ENCODE measurements at places on chromosomes 7 and 10. TPM values are rescaled to one million over a fixed set of nuclear protein-coding genes. Genes with fewer than 3 reads are reported as not detected.

The MEIG1 gene
- not detected for total RNA-seq

The RNF148 gene
- 3.4 TPM for total RNA-seq

The HABP2 gene
- total RNA-seq, result 0.41 TPM

DNA sequence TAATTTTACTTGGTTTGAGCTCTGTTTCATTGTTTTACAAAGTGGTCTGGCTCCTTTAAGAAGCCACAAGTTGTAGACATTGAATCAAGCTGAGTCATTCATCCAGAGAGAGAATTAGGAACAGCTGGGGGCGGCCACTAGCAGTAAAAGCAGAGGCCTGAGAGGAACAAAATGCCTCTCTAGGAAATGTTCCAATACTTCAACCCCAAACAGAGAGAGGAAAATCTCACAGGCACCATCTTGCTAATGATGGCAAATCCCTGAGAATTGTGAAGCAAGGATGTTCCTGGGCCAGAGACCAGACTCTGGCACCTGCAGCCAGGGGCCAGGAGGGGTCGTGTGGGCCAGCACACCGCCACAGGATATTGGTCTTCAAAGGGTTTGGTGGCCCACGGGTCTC is 26.5 kb upstream of the TRIL start:
- H3K4me1 ChIP-seq, result peaks cover 5% of the 10 kb centered on the region
- H3K27ac ChIP-seq, result peak overlapping the region; percentile 79
- no peaks in the 10 kb centered on the region for H3K27me3 ChIP-seq
- DNase-seq, result peak; percentile 57
- no peaks in the 10 kb centered on the region for H3K36me3 ChIP-seq

GRCh38 chr7:6500691-6501090 is 50.6 kb downstream of the GRID2IP start:
- H3K4me1 ChIP-seq, result no peaks in the 10 kb centered on the region
- H3K4me3 ChIP-seq, result no peak overlapping the region
- no peak for DNase-seq
- H3K36me3 ChIP-seq, result no peaks in the 10 kb centered on the region
- no peak overlapping the region for H3K27ac ChIP-seq
- H3K27me3 ChIP-seq, result no peaks in the 10 kb centered on the region

The RNF133 gene
- 6.9 TPM for total RNA-seq

GRCh38 chr10:75620356-75620755 is 188.9 kb downstream of the LRMDA start:
- no peaks in the 10 kb centered on the region for H3K36me3 ChIP-seq
- H3K27ac ChIP-seq, result no peak overlapping the region
- no peaks in the 10 kb centered on the region for H3K27me3 ChIP-seq
- no peaks in the 10 kb centered on the region for H3K4me1 ChIP-seq
- H3K4me3 ChIP-seq, result no peak overlapping the region

The CHST12 gene
- 6.9 TPM for total RNA-seq

GRCh38 chr7:39554583-39555165 is 11.5 kb upstream of the YAE1 start:
- no peak for DNase-seq
- H3K4me3 ChIP-seq, result no peak overlapping the region
- H3K27ac ChIP-seq, result no peak overlapping the region
- no peaks in the 10 kb centered on the region for H3K4me1 ChIP-seq
- no peaks in the 10 kb centered on the region for H3K36me3 ChIP-seq
- no peaks in the 10 kb centered on the region for H3K27me3 ChIP-seq

DNA sequence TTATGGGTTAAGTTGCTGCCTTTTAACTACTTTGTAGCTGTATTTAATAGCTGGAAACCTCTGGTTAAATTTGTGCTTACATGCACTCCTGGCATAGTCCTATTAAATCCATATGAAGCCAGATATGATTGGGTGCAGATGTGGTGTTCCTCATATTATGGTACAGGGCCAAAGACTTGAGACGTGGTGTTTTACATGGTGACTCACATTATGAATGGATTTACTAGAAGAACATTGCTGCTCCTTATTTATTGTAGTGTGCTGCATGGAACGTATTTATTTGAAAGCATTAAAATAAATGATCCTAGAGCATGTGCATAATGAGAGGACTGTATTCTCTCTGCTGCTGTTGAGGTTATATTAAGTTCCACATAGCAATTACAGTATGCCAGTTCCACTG is 224.1 kb downstream of the SLC25A13 start:
- H3K4me1 ChIP-seq, result no peaks in the 10 kb centered on the region
- no peaks in the 10 kb centered on the region for H3K36me3 ChIP-seq
- H3K4me3 ChIP-seq, result no peak overlapping the region
- no peaks in the 10 kb centered on the region for H3K27me3 ChIP-seq
- H3K27ac ChIP-seq, result no peak overlapping the region
- no peak for DNase-seq

DNA sequence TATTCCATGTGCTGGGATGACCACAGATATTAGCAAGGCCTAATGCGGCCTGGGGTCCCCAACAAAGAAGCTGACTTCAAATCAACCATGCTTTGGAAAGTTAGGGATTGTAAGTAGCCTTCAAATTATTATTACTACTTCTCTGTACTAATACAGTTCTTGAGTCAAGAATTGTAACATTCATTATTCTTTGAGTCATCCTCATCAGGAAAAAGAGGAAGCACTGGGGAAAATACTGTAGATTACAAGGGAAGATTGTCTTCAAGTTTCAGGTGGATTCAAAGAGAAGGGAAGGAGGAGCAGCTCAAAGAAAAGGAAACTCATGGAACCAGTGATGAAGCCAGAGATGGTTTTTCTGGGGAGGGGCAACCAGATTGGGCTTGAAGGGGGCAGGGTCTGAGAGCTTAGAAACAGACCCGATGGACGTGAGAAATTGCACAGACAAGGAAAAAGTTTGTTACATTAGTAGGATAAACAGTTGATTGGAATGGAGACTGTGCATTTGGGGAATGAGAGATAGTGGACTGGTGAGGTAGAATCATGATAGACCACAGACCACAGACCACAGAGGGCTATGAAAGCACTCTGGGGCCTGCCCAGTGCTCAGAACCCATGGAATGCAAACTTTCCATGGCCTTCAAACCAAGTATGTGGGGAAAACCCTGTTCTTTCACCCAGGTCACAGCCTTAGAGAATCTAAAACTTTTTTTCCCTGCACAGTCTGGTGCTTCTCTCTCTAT is 209.9 kb downstream of the ZNF365 start:
- no peaks in the 10 kb centered on the region for H3K4me1 ChIP-seq
- DNase-seq, result no peak
- no peaks in the 10 kb centered on the region for H3K36me3 ChIP-seq
- H3K27ac ChIP-seq, result peak overlapping the region; percentile 33

The GATA3 gene
- total RNA-seq, result not detected

DNA sequence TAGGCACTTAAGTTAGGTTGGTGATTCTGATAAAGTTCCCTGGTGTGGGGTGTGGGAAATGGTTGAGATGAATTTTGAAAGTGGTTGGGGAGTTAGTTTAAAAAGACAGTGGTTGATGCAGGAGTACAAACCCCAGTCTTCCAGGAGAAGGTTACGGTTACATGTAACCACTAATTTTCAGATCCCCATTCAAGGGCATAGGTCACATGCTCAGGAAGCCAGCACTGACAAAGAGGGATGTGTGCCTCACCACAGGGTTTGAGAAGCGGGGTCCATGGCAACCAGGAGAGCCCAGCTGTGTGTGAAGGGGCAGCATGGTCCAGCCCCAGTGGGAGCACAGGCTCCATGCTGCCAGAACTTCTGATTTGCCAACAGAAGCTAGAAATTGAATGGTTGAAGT is 144.2 kb downstream of the MDFIC start:
- no peaks in the 10 kb centered on the region for H3K36me3 ChIP-seq
- no peak for DNase-seq
- no peaks in the 10 kb centered on the region for H3K4me1 ChIP-seq
- no peaks in the 10 kb centered on the region for H3K27me3 ChIP-seq
- no peak overlapping the region for H3K27ac ChIP-seq

GRCh38 chr10:19987931-19988330 is 171.7 kb downstream of the PLXDC2 start:
- no peak for DNase-seq
- no peaks in the 10 kb centered on the region for H3K36me3 ChIP-seq
- H3K27me3 ChIP-seq, result no peaks in the 10 kb centered on the region
- no peak overlapping the region for H3K27ac ChIP-seq
- H3K4me3 ChIP-seq, result no peak overlapping the region

The LBX1 gene
- not detected for total RNA-seq

DNA sequence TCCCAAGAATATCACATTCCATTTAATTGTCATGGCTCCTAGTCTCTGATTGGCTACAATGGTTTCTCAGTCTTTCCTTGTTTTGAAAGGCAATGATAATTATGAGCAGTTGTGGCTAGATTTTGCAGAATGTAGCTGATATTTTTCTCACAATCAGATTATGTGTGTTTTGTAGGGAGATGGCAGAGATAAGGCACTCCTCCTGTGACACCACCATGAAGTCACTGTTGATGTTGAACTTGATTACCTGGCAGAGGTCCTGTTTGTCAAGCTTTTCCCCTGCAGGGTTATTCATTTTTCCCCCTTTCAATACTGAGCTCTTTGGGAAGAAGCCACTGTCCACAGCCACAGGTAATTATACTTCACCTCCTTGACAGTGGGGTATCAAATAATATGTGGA is 602.9 kb upstream of the PFKP start:
- H3K27me3 ChIP-seq, result no peaks in the 10 kb centered on the region
- no peak overlapping the region for H3K27ac ChIP-seq
- H3K4me1 ChIP-seq, result no peaks in the 10 kb centered on the region
- no peak for DNase-seq

DNA sequence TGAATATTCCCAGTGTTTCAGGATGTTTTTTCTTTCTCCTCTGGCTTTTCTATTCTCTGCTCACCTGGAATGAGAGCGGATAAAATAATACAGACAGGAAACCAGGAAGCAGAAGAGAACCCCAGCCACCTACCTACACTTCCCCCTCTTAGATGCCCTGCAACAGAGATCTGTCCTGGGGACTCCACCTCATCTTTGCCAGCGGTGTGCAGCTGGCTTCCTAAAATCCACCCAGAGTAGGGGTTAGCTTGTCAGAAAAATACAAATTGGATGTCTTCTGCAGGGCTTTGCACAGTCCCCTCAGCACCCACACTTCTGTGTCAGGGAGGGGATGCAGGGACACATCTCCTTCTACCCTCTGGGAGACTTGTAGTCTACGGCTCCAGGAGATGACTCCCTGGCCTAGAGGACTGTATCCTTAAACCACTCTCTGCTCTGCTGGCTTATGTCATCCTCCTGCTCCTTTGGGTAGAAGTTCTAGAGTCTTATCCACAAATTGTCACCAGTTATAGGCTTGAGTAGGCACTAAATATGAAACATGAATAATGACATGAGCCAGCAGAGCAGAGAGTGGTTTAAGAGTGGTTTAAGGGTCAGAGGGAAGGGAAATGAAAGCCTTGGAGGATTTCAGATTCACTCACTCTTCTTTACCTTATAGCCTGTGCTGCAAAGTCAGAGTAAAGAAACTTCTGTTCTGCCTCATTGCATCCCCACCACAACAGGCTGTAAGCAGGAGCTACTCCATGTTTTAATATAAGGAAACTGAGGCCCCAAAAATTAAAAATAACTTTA is 749.4 kb downstream of the AUTS2 start:
- H3K27me3 ChIP-seq, result no peaks in the 10 kb centered on the region
- H3K4me3 ChIP-seq, result no peak overlapping the region
- H3K4me1 ChIP-seq, result no peaks in the 10 kb centered on the region
- H3K27ac ChIP-seq, result no peak overlapping the region
- no peaks in the 10 kb centered on the region for H3K36me3 ChIP-seq

- no peaks in the 10 kb centered on the region for H3K36me3 ChIP-seq
- H3K4me1 ChIP-seq, result no peaks in the 10 kb centered on the region
- H3K27ac ChIP-seq, result no peak overlapping the region
Measured at GRCh38 chr7:36788825-36789470, 64.7 kb upstream of the AOAH start.

DNA sequence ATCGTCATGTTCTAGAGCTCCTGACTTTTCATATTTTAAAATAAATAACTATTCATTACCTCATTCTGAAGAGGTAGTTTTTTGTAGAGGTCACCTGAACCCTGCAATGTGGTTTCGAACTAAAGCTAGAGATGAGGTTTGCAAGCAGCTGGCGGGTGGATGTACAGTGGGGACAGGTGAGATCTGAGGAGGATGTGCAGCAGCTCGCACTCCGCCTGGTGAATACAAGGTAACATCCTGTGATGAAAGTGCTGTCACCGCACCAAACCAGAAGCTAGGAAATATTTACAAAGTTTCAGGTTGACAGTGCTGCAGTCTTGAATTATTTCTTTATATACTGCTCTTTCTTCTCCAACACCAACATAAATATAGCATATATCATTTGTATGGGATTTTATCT is 26.5 kb downstream of the NDUFB2 start:
- H3K36me3 ChIP-seq, result no peaks in the 10 kb centered on the region
- H3K27ac ChIP-seq, result no peak overlapping the region
- no peak overlapping the region for H3K4me3 ChIP-seq
- no peaks in the 10 kb centered on the region for H3K27me3 ChIP-seq

- no peaks in the 10 kb centered on the region for H3K27me3 ChIP-seq
- H3K36me3 ChIP-seq, result no peaks in the 10 kb centered on the region
Measured at GRCh38 chr10:63286754-63287264, 153.7 kb downstream of the NRBF2 start.

DNA sequence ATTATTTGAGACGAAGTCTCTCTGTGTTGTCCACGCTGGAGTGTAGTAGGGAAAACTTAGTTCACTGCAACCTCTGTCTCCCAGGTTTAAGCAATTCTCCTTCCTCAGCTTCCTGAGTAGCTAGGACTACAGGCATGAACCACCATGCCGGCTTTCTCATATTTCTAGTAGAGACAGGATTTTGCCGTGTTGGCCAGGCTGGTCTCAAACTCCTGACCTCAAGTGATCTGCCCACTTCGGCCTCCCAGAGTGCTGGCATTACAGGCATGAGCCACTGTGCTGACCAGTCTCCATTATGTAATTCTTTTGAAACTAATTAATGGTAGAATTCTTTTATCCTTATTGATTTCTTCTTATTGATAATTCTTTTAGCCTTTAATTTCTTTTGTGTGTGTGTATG is 32.5 kb downstream of the PCLO start:
- no peaks in the 10 kb centered on the region for H3K4me1 ChIP-seq
- H3K36me3 ChIP-seq, result no peaks in the 10 kb centered on the region
- no peak overlapping the region for H3K27ac ChIP-seq
- DNase-seq, result no peak
- no peak overlapping the region for H3K4me3 ChIP-seq

Measured in uterus (tissue), 4 donors.